ENCODE measurements at places on chromosomes 3 and 15.

- DNase-seq, result no peak
Measured at GRCh38 chr15:73695773-73696640, 11.8 kb downstream of the CD276 start.

GRCh38 chr15:96130734-96131133 lies 199.8 kb upstream of the NR2F2 start:
- no peak for DNase-seq

DNA sequence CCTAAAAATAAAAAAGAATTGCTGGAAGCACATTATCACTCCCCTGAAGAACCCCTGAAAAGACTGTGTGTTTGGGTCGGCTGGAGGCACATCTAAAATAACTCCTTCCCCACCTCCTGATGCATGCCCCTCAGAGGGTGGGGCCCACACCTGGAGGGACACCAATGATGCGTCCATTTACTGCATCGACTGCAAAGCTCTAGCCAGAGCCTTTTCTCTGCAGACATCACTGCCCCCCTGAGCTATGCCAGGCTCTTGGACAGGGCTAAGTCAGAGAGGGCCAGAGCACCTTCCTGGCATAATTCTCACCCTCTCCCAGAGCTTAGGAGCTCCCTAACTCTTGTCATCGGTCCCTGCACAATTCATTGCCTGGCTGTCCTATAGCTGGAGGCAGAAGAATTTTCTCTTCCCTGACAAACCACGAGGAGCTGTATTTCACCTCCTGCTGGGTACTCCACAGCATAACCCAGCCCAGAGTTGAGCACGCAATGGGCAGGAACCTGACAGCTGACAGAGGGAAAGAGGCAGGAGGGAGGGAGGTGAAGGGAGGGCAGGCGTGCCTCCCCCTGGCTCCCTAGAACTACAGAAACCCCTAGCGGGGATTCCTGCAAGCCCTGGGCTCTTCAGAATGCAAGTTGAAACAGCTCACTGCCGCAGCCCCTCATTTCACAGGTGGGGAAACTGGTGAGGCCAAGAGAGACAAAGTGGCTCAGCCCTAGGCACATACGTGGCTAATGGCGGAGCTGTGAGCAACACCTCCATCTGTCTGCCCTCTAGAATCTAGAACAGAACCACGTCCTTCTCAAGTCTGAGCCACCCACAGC lies 46.6 kb downstream of the XXYLT1 start:
- no peak for DNase-seq

- DNase-seq, result no peak
Measured at GRCh38 chr3:72894976-72895552, 7.2 kb downstream of the GXYLT2 start.

GRCh38 chr3:97917813-97918536 lies 54.3 kb downstream of the RIOX2 start:
- DNase-seq, result no peak
